Islet precursor cell (in vitro differentiated cells): ENCODE measurements at places on chromosomes 3 and 15.
A peak's percentile ranks its signal among the peaks of the same experiment; 100 is the strongest.

- DNase-seq, result no peak
Observed at GRCh38 chr3:120192159-120192558, 92.9 kb downstream of the GPR156 start.

- DNase-seq, result no peak
Observed at GRCh38 chr3:122298239-122298638, 26.8 kb upstream of the CSTA start.

- DNase-seq, result no peak
Observed at GRCh38 chr3:186471771-186472170, 72.4 kb downstream of the CRYGS start.

- no peak for DNase-seq
Observed at GRCh38 chr3:194355379-194355778, 4.3 kb upstream of the CPN2 start.

GRCh38 chr15:36814708-36815107 is 235.3 kb downstream of the CDIN1 start:
- DNase-seq, result no peak

DNA sequence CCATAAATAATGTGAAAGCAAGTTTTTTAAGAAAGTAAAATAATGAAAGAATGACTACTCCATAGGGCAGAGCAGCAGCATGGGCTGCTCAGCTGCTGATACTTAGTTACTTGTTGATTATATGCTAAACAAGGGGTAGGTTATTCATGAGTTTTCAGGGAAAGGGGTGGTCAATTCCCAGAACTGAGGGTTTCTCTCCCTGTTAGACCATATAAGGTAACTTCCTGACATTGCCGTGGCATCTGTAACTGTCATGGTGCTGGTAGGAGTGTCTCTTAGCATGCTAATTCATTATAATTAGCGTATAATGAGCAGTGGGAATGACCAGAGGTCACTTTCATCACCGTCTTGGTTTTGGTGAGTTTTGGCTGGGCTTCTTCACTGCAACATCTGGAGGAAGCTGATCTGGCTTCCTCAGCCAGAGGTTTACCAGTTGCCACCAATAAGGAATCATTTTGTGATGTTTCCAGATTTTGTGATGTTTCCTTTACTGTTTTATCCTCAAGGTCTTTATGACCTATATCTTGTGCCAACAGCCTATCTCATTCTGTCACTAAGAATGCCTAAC is 121.8 kb upstream of the CHL1 start:
- no peak for DNase-seq

- no peak for DNase-seq
Observed at GRCh38 chr3:43768381-43768973, 77.7 kb downstream of the ABHD5 start.

GRCh38 chr3:117408811-117409210 is 699.2 kb downstream of the TUSC7 start:
- no peak for DNase-seq

DNA sequence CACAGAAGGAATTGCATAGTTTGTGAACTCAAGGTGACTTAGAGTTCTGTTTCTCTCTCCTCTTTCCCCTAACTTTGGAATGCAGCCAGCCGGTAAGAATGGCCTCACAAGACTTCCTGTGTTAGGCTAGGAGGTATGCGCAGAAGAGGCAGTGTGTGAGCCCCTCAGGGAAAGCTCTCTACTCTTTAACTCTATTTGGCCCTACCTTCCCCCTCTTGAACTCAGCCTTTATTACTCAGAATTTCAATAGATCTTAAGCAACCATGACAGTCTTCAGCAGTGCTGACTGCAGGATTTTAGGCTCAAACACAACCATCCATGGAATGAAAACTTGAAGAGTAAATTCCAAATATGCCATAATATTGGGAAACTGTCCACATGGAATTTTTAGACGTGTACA is 209.5 kb downstream of the DTWD1 start:
- no peak for DNase-seq

- no peak for DNase-seq
Observed at GRCh38 chr15:85168642-85169173, 187.1 kb downstream of the PDE8A start.

GRCh38 chr3:116339441-116340028 is 105.8 kb downstream of the LSAMP start:
- DNase-seq, result peak; percentile 52

GRCh38 chr3:14435175-14436014 is 33.0 kb downstream of the SLC6A6 start:
- no peak for DNase-seq

DNA sequence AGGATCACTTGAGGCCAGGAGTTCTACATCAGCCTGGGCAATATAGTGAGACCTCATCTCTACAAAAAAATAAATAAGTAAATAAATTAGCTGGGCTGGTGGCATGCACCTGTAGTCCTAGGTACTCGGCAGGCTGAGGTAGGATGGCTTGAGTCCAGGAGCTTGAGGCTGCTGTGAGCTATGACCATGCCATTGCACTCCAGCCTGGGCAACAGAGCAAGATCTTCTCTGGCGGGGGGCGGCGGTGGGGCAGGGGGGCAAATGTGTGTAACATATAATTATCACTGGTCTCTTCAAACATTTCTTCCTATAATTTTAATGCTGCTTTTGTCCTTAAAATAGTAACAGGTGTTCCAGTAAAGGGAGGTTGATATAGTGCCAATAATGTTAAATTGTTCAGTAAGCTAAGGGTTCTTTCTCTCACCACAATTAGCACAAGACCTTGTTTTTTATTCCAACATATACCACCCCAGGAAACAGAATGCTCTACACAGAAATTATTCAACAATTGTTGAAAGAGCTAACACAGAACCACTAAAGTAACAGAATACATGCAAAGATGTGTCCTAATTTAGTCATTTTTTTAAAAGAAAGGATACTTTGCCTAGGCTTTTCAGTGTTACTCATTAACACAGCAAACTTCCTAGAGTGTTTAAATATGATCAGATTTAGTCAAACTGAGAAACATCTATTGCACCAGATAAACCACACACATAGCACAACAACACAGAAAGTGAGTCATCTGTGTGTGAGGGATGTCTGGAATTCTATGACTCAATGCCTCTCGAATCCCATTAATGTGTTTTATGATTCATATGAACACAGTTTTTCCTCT is 29.1 kb downstream of the ANKRD28 start:
- DNase-seq, result no peak

- DNase-seq, result peak; percentile 61
Observed at GRCh38 chr15:77517579-77517978, 96.9 kb downstream of the HMG20A start.

DNA sequence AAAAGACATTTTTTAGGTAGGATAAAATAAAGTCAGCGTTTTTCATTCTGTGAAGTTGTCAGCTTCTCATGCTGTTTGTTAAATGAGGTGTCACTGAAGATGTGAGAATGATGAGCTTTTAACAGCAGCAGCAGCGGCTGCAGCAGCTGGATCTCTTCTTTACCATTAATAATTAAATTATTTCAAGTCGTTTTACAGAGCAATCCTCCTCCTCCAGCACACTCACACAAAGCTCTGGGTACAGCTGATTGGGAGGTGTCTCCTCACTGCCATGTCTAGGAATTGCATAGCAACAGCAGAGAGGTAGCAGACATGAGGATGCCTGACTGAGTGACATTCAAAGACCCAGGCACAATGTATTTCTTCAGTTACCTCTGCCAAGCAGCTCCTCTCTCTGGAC is 46.7 kb upstream of the PLAAT1 start:
- DNase-seq, result no peak

DNA sequence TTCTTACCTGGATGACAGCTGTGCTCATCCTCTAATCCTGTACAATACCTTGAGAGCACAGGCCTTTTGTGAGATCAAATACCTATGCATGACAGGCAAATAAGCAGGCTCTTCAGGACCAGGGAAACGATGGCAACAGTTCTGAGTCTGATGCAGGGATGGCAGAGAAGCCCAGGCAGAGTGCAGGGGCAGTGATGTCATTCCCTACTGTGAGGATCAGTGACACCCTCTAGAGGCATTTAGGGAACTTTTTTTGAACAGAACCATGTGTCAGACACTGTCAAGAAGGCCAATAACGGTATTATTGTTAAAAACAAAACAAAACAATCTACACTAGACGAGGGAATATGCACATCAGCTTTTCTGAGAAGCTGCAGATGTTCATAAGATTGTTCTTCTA is 314.8 kb upstream of the CTDSPL start:
- peak; percentile 77 for DNase-seq

- DNase-seq, result no peak
Observed at GRCh38 chr15:25691544-25692430, 171.3 kb downstream of the ATP10A start.

GRCh38 chr3:155941354-155941753 is 70.9 kb downstream of the GMPS start:
- DNase-seq, result no peak
